ENCODE measurements at places on chromosomes 16 and 17.

DNA sequence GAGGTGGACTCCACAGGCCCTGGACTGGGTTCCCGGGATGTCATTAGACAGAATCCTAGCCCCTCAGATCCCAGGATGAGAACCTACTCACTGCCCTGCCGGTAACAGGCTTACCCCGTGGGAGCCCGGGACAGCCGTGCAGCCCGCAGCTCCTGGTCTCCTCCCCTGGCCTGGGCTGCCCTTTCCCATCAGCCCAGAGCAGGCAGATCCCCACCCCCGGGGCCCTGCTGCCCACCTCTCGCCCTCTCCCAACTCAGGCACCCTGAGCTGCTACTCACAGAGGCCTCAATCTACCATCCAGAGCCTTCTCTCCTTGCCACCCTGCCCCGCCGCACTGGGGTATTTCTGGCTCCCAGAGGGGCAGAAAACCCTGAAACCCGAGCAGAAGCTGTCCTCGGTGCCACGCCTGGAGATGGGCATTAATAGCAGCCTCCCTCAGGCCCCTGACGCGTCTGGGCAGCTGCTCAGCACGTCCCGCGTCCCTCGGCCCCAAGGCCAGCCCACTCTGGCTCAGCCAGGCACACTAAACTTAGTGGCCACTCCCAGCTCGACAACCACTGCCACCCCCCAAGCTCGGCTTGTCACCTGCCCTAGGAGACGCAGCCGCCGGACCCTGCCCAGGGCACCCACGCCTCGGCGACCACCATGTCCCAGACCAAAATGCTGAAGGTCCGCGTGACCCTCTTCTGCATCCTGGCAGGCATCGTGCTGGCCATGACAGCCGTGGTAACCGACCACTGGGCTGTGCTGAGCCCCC lies at the start of gene CACNG1:
CACNG1 (plus strand) TSS at position 539 of the 757 bp plus-strand sequence; CDS start at position 646, 107 bp downstream.
- no peak for DNase-seq

GRCh38 chr16:14629919-14630619 lies at the start of gene PARN:
TSS of gene PARN (minus strand) at chr16:14630260. CDS start at chr16:14630125, 135 bp downstream.
- peak; percentile 96 for DNase-seq

- DNase-seq: no peak
Observed at GRCh38 chr16:60151987-60152386, 1417.9 kb upstream of the GOT2 start.

GRCh38 chr17:54992797-54993639 lies 24.5 kb downstream of the STXBP4 start:
- DNase-seq: no peak

- DNase-seq: no peak
Observed at GRCh38 chr16:68284847-68285246, 20.5 kb downstream of the SLC7A6 start.

DNA sequence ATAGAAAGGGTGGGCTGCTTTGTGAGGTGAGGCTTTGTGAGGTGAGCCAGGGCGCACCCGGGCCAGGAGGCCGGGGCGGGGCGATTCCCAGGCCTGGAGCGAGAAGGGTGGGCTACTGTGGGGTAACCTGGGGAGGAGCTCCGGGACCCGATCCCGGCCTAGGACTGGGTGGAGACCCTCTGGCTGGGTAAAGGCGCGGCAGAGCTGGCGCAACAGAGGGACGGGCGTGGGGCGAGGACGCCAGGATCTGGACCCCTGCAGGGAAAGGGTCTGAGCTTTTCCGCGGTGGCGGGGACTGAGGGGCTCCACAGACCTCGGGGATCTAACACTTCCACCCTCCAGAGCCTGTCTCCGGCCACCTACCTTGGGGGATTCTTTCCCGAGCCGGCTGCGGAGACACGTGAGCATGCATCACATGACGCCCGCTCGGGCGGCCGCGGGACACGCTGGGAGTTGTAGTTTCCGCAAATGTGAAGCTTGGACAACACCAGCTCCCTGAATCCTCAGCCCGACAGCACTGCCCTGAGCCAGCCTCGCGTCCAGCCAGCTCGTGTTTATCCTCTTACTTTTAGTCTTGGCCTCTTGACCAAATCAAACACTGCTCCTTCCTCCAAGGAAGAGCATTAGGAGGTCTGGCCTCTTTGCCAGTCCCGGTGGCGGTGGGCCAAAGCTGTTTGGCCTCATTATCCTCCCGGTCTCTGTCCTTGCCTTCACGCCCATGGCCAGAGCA lies at the start of gene SLC38A7:
SLC38A7 (minus strand) TSS at position 417 of the 730 bp plus-strand sequence. CDS start 4,644 bp downstream, outside the sequence.
- DNase-seq: peak; percentile 60

- no peak for DNase-seq
Observed at GRCh38 chr16:51722467-51722866, 571.4 kb upstream of the SALL1 start.

DNA sequence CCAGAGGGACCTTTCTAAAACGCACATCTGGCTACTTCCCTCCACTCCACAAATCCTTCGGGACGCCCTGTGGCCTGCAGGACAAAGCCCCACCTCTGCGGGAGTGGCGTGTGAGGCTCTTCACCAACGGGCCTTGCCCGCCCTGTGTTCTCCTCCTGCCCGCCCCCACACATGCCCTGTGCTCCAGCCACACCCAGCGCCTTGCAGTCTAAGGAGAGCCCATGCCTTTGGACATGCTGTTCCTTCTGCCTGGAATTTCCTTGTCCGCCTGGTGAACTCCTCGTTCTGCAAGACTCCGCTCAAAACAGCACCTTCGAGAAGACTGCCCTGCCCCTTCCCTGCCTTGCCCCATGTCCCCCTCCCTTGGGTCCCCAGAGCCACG lies 7.4 kb downstream of the ELOB start:
- DNase-seq: no peak

- no peak for DNase-seq
Observed at GRCh38 chr16:17828012-17828411, 357.3 kb upstream of the XYLT1 start.

GRCh38 chr16:75589306-75589705 lies 23.1 kb downstream of the GABARAPL2 start:
- DNase-seq: no peak

- no peak for DNase-seq
Observed at GRCh38 chr17:36493956-36494355, 7.5 kb downstream of the ZNHIT3 start.
